NCI-H1092 (cell line): ENCODE measurements at places on chromosomes 5 and 9.

DNA sequence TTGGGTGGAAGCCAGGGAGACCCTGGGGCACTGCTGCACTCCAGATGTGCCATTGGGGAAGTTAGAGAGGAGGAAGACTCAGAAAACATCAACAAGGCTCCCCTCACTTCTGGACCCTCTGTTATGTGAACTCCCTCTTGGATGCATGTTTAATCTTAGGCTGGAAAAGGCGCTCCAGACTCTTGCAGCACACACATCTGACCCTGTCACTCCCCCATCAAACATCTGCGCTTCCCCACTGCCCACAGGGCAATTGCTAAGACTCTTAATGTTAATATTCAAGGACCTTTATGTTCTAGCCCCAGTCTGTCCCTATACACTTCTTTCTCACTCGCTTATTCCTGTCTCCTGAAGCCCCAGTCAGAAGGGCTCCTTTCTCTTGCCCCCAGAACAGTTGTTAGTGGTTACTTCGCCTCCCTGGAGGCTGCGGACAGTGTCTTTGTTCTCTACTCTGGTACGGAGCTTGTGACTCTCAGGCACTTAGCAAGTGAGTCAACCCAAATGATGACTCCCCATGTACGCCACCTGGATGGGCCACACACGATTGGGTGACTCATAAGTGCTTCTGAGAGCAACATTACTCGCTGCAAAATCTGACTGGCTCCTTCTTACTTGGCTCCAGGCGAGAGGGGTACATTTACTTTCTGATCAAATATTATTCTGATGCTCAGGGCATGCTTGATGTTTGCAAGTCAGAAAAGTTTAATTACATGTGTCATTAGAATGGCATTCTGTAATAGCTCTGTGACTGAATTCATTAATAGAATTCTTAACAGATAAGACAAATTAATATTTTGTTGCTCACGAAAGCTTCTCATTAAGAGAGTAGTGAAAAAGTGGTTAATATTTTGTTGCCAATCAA, 193.6 kb downstream of the HSPA4 start:
- DNase-seq = no peak

DNA sequence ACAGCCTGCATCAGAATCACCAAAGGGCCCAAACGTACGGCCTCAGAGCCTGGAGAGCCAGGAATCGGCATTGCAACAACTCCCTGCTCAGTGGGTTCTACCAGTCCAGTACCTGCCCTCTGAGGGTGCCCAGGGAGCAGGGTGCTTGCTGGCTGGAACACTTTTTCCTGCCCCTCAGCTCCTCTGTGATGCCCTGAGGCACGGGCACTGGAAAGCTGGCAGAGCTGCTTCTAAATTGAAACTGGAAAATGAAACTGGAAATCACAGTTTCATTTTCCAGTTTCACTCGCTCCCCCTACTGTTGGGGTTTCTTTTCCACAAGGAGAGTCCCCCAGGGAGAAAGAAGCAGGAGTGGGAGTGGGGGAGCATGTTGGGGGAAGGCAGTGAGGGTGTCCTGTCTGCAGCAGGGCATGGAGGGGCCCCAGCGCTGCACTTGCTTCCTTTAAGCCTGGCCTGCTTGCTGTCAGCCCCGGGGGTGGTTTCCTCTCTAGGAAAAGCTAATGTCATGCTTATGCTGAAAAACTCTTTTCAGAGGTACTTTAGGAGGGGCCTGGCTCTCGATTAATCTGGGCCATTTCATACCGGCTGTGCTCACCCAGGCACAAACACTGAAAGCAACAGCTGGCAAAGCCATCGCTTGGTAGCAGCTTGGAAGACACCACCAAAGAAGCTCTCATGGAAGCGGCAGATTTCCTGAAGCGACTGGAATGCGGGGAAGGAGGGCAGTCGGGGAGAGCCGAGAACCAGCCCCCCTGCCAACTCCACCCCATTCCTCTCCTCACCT, 26.2 kb downstream of the IRF1 start:
- no peak for DNase-seq

GRCh38 chr9:113301548-113301947, 1.6 kb downstream of the RNF183 start:
- no peak for DNase-seq

DNA sequence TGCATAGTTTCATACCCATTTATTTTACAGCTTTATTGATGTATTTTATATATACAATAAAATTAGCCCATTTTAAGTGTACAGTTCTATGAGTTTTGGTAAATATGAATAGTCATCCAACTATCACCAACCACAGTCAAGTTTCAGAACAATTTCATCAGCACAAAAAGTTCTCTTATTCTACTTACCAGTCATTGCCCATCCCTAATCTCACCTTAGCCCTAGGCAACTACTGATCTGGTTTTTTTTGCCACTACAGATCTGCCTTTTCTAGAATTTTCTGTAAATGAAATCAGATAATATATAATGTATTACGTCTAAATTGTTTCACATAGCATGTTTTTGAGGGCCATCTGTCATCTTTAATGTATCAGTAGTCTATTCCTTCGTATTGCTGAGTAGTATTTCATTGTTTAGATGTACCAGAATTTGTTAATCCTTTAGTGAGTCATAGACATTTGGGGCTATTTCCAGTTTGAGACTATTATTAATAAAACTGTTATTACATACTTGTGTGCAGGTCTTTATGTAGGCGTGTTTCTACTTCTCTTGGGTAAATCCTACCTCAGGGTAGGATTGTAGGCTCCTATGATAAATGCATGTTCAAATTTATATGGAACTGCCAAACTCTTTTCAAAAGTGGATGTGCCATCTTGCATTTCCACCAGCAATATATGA, 198.5 kb upstream of the ADAMTSL1 start:
- DNase-seq = no peak

DNA sequence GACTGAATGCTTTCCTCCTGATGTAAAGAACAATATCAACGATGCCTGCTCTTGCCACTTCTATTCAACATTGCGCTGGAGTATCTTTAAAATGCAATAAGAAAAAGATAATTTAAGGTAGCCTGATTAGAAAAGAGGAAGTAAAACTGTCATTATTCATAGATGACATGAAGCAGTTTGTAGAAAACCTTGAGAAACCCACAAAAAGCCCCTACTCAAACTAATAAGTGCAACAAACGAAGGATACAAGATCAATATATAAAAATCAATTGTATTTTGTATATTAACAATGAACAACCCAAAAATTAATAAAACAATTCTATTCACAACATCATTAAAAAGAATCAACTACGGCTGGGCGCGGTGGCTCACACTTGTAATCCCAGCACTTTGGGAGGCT, 76.4 kb upstream of the CKMT2 start:
- no peak for DNase-seq

- DNase-seq = no peak
Observed at GRCh38 chr5:93371893-93372292, 209.1 kb downstream of the NR2F1-AS1 start.

DNA sequence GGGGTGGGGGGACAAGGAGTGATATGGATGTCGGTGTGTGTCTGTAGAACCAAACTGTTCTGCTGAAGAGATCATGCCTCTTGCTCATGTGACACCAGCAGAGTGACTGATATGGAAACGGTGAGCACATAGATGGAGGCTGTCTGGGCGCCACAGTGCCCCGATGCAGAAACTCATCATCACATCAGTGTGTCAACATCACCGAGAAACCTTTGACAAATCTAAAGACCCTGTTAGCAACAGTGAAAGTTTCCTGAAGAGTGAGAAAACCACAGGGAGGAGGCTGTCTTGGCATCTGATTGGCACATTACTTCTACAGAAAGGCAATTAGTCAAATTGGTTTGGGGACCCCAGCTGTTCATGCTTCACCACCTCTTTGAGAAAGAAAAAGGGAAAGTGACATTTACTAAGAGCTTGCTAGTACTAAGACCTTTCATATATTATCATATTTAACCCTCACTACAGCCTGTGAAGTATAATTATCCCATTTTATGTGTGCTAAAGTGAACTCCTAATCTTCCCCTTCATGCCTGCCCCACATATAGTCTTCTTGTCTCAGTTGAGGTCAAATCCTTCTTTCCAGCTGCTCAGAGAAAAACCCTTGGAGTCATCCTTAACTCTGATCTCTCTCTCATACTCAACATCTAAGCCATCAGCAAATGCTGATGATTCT, 25.6 kb downstream of the CSF2 start:
- DNase-seq = no peak

DNA sequence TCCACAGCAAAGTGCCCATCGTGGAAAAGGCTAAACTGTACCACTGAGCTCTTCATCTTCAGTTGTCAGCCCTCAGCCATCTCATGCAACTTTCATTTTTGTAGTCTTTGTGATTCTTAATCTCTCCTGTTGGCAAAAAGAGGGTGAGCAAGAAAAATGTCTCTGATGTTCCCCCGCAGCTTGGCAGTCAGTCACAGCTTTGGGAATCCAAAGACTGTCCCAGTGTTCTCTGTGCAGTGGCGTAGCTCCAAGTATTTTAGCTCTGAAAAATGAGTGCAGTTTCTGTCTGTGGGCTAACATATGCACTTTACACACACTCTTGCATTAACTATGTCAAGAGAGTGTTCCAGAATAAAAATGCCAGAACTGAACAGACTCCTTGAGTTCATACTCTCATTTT, 372.2 kb downstream of the TMEM232 start:
- no peak for DNase-seq

DNA sequence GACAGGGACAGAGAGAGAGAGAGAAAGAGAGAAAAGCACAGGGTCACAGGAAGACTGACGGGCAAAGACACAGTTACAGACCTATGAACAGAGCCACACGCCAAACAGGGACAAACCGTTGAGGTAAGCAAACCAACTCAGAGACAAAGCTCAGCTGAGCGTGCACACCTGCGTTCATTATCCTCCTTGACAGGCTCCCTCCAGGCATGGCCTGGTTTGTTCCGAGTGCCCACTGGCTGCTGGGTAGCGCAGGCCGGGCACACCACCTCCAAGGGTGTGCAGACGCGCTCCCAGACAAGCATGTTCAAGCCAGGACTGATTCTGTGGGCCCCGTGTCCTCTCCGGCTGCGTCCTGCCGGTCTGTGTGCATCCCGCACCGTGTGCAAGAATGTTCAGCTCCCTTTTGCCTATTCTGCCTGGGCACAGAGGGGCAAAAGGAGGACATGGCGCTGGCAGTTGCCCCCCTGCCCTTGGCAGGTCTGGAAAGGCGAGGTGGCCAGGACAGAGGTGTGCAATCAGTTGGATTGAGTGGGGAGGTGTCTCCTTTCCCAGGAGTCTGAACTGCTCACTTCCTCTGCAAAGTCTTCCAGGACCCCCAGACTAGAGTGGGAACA, 467 bp upstream of the SMIM32 start:
- DNase-seq = no peak

- DNase-seq = no peak
Observed at GRCh38 chr9:133521122-133522072, 3.4 kb downstream of the MYMK start.

DNA sequence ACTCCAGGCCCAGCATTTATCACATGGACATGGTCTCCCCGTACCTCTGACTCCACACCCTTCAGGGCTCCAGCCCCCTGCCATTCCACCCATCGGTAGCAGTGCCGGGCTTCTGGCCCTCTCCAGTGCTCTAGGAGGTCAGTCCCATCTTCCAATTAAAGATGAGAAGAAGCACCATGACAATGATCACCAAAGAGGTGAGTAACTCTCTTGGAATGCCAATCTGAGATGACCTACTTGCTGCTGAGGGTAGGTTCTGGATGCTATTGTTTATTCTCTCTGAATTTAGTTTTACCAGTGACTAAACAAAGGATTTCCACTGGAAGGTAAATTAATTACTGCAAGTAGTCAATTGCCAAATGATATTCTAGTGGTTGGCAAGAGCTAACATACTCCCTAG, 80.8 kb downstream of the TLE4 start:
- DNase-seq = no peak

DNA sequence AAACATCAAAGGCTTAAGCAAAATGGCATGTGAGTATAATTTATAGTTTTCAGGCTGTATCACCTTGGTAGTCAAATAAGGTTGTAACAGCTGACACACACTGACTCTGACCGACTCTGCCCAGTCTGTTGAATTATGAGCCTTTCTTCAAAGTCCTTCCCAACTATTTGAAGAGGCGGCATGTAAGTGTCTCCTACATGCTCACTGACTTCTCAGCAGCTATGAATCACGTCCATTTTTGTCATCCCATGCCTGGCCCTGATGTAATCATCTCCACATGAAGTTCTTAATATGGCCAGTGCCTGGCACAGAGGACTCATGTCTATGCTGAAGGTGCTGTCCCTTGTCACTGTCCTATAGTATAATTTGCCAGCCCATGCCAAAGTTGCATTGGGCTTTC, 5.1 kb upstream of the PTBP3 start:
- DNase-seq = no peak

DNA sequence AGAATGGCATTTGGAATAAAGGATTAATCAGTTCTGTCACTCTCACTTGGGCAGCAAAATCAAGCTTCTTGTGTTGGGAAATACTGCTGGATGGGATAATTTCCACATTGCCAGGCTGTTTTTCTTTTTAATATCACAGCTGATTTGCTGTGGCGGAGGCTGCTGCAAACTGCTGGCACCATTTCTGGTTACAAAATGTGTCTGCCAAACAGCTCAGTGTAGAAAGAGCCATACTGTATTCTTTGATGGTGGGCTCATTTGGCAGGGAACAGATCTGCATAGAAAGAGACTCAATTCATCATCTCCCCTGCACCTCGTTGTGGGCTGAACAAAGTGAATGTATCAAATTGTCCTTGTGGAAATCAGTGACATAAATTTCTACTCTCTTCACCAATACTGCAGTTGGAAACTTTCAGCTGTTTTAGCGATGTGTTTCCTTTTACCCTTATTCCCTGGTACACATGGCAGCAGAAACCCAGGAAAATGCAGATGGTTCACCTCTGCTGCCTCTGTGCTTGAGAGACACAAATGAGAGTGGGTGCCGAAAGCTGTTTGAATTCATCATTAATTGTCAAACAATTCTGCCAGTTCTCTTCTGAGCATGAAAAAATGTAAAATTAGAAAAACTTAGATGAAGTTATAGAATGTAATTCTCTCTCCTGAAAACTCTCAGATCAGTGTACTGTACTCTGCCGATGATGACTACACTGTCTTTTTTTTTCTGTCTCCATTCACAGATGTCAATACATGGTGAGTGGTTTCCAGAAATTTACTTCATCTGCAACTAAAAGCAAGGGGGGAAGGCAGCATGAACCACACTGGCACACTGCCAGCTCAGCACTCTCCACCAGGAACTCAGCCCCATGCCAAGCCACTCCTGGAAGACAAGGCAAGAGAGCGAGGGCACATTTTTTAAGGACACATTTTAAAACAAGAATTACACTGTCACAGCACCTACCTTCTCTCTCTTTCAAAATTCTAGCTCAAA, 75.0 kb downstream of the HMHB1 start:
- peak; percentile 69 for DNase-seq

- no peak for DNase-seq
Observed at GRCh38 chr9:23739753-23740152, 86.3 kb downstream of the ELAVL2 start.

- no peak for DNase-seq
Observed at GRCh38 chr9:34089311-34089710, 37.2 kb downstream of the DCAF12 start.

GRCh38 chr5:89929173-89929572, 480.4 kb downstream of the CETN3 start:
- DNase-seq = no peak
